Lung microvascular endothelial cell (primary cell): ENCODE measurements at places on chromosomes 12 and 14. TPM values are rescaled to one million over a fixed set of nuclear protein-coding genes. Genes with fewer than 3 reads are reported as not detected.
A peak's percentile ranks its signal among the peaks of the same experiment; 100 is the strongest.

- DNase-seq: no peak
Observed at GRCh38 chr14:74438351-74438915, 12.4 kb upstream of the SYNDIG1L start.

DNA sequence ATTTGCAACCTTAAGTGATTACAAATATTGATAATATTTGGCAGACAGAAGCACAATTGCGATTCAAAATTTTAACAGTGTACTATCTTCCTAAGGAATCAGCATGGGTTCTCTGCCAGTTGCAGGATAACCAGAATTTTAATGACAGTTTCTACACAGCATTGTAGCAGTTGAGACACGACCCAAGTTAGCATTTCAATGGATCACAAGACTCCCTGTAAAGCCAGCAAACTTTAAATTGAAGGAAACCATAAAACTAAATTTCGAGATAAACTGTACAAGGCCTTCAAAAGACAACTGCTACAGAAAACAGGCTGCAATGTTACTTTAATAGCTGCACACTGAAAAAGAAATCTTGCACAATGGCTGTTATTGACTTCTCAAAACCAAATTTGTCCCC is 154.9 kb downstream of the MED13L start:
- no peak for DNase-seq

GRCh38 chr14:28780843-28781820 is 14.5 kb downstream of the FOXG1 start:
- DNase-seq: no peak

- DNase-seq: peak; percentile 63
Observed at GRCh38 chr14:67704484-67705089, 2.9 kb downstream of the RDH12 start.

- DNase-seq: no peak
Observed at GRCh38 chr12:103672401-103673119, 85.5 kb downstream of the STAB2 start.

DNA sequence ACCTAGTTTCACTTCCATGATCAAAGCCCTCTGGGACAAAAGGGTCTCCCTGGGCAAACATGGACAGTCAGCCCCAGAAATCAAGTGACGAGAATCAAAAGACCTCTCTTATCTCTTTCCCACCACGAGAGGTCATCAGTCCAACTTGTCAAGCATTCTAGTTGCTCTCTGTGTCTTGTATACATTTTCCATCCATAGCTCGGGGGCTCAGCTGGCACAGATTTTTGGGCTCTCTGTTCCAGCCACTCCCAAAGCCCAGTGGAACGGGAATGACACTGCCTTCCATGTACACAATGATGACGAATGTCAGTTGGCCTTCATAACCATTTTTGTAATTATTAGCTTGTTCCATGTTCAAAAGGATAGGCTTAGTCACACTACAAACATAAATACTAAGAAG is 29.7 kb downstream of the NOS1 start:
- peak; percentile 39 for DNase-seq

DNA sequence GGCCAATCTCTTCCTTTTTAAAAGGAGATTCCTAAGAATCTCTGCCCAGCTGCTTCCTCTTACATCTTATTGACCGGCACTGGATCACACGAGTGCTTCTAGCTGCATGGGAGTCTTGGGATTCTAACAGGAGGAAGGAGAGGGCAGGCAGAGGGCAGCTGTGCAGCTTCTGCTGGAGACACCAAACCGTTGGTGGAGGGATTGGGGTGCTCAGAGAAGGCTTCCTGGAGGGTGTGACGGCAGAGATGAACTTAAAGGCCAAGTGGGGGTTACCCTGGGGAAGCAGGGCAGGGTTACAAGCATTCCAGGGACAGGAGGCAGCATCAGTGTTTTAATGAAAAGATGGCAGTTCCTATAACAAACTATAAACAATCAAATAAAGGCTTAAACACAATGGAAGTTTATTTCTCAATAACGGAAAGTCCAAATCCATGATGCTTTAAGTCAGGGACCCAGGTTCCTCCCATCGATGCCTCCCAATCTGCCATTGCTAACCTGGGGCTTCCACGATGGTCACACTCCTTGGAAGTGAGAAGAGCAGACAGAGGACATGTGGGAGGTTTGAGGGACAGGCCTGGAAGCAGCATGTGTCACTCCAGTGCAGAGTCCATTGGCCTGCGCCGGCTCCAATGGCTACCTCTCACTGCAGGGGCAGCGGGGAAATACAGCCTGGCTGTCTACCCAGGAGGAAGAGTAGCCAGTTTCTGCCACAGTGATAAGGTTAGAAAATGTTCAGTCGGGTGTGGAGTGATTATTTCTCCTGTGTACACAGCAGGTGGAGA is 53.1 kb upstream of the DDX11 start:
- peak; percentile 32 for DNase-seq

- DNase-seq: no peak
Observed at GRCh38 chr12:98883231-98883630, 238.1 kb downstream of the APAF1 start.

DNA sequence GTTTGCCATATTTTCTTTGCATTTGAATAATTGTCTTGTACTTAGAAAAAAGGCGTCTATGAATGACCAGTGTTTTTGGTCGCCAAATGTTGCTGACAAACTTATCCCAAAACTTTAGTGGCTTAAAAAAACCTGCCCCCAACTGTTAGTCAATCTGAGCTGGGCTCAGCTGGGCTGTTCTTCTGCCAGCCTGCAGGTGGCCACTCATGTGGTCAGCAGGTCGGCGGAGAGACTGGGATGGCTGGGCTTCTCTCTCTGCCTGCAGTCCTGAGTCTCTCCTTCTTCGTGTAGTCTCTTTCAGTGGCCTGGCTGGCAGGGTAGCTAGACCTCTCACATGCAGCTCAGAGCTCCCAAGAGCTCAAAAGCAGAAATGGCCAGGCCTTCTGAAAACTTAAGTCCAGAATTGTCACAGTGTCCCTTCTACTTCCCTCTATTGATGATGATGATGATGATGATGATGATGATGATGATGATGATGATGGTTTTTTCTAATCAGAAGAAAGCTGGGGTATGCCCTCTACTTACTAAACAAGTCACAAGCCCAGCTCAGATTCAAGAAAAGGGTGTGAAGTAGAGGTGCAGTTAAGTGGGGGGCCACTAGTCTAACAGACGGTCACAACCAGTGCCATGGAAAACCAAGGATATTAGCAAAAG is 87.9 kb downstream of the PTPN11 start:
- DNase-seq: no peak

GRCh38 chr14:94025720-94026119 is 420 bp upstream of the OTUB2 start:
- DNase-seq: peak; percentile 39

- no peak for DNase-seq
Observed at GRCh38 chr14:64968651-64969050, 3.5 kb downstream of the RAB15 start.

- DNase-seq: peak; percentile 89
Observed at GRCh38 chr14:75307700-75308379, 29.2 kb downstream of the FOS start.

DNA sequence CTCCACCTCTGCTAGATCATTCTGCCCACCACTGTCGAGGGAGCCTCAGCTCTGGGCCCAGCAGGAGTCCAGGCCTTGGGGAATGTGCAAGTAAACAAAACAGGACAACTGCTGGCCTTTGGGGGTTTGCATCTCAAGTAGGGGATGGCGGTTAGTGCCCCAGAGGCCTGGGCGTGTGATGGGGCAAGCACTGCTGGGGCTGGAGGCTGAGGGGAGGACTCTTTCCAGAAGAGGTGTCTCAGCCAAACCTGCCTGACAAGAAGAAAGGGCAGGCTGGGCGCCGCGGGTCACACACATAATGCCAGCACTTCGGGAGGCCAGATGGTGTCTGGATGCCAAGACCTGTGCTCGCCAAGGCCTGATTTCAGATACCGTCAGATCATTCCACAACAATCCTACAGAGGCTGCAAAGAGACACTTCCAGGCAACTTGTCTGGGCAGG is 8.6 kb upstream of the ALDH2 start:
- no peak for DNase-seq

- no peak for DNase-seq
Observed at GRCh38 chr12:59086126-59086525, 165.8 kb upstream of the LRIG3 start.

DNA sequence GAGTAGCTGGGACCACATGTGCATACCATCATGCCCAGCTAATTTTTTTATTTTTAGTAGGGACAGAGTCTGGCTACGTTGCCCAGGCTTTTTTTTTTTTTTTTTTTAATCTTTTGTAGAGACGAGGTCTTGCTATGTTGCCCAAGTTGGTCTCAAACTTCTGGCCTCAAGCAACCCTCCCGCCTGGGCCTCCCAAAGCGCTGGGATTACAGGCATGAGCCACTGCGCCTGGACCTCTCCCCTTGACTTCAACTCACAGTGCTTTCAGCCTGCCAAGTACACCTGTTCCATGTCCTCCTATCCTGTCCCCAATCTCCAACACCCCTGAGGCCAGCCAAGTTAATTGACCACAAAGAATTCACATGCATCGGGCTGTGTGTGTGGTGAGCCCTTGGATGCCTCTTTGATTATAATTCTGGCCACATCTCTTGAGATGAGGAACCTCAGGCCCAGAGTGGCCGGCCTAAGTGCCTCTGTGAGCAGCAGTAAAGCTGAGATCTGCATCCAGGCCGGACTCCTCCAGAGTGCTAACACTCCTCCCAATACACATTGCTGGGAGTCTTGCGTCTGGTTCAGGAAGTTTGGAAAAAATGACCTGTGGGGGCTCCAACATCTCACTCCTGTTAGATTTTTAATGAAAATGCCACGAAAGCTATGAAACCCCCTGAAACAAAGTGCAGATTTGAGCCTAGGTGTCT is 6.8 kb downstream of the RAB35 start:
- no peak for DNase-seq

DNA sequence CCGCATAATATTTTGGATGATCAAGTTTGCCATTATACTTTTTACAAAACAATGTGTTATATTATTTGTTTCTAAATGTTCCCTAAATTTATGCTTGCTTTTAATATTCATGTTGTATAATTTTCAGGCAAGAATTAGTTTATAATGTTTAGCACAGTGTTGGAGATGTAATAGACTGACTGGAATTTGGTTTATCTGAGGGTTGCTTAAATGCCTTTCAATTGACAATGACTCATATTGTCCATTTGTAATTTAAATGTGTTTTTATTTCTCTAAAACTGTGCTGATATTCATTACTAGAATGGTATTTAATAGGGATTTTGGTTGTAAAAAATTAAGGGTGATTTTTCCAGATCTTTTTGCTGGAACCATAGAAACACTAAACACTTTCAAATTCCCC is 788.4 kb downstream of the SLC6A15 start:
- DNase-seq: no peak

DNA sequence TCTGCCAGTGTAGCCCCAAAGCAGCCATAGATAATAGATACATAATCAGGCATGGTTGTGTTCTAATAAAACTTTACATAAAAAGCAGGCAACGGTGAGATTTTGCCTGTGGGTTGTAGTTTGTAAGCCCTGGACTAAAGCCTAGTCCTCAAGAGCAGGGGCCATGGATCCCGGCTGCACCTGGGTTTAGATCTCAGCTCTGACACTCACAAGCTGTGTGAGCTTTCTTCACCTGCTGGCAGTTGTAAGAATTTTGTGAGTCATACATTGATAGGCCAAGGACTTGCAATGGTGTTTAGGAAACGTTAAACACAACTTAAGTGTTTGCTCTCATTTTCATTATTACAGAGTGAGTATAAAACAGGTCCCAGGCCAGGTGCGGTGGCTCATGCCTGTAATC is 395.8 kb upstream of the TBX3 start:
- no peak for DNase-seq

GRCh38 chr14:102966681-102967505 is 44.4 kb downstream of the AMN start:
- DNase-seq: no peak

DNA sequence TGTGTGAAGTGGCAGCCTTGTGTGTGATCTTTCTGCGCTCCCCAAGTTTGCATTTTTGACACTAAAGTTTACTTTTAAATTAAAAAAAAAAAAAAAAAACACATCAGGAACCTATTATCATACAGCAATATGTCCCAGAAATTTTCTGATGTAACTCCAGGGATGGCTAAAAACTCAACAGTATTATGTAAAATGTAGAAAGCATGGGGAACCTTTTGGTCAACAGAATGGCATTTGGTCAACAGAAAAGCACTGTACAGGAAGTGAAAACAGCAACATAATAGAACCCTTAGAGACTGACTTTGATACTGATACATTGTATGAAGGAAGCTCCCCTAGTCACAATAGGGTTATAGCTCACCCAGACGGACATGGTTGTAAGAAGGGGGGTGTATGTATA is 224.3 kb downstream of the ITPR2 start:
- no peak for DNase-seq

DNA sequence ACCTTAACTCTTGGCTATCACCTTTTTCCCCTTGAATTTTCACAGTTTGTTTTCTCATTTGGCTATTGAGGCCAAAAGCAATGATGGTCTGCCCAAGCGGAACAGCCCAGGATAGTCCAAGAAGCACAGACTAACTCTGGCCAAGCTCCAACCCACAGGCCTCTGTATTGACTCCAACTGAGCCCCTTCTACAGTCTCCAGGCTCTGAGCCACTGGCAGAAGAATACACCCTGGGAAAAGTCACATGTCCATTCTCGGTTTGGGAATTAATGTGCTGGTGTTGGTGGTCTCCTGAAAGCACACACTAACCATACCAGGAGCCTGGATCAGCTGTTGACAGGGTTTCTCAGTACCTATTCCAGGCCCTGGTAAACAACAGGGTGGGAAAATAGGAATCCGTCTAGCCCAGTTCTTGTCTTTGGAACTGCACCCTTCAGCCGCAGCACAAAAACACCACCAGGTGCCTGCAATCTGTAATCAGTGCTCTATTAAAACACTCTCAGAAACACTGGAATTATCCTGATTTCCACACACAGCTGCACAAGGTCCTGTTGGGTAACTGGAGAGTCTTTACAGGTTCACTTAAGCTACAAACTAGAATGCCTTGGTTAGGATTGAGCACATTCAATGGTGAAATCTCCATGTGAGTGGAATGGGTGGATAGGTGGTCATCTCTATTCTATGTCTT is 63.6 kb downstream of the STXBP6 start:
- no peak for DNase-seq

GRCh38 chr12:1102115-1102514 is 111.1 kb downstream of the ERC1 start:
- DNase-seq: no peak

DNA sequence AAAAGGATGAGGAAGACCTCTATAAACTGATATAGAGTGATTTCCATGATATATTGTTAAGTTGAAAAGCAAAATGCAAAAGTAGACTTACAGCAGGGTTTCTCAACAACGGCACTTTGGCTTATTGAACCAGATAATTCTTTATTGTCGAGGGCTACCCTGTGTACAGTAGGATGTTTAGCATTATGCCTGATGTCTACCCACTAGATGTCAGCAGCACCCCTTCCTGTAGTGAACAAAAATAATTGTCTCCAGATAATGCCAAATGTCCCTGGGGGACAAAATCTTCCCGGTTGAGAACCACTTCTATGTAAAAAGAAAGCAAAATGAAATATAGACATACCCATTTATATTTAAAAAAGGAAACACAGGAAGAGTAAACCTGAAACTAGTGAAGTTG is 32.4 kb downstream of the ABCD2 start:
- peak; percentile 11 for DNase-seq

Gene TAMALIN
- 17.9 and 26.4 TPM in 2 replicates for total RNA-seq

Gene KRT1
- not detected in 2 replicates for total RNA-seq

Gene SLC17A8
- not detected in 2 replicates for total RNA-seq

Gene GALNT6
- 8.5 and 27.7 TPM in 2 replicates for total RNA-seq

Gene AKAP3
- total RNA-seq: 0.20 and 1.3 TPM in 2 replicates

Gene TTC6
- under 0.01 TPM in 1 of 2 replicates, not detected in the other for total RNA-seq

Gene GPRC5D
- under 0.01 TPM in 1 of 2 replicates, not detected in the other for total RNA-seq

Gene SLC24A4
- under 0.01 TPM in 2 replicates for total RNA-seq

Gene IFI27L2
- 9.3 and 15.0 TPM in 2 replicates for total RNA-seq

Gene KLRC1
- total RNA-seq: not detected in 2 replicates
